ENCODE measurements at places on chromosomes 1 and 21.

DNA sequence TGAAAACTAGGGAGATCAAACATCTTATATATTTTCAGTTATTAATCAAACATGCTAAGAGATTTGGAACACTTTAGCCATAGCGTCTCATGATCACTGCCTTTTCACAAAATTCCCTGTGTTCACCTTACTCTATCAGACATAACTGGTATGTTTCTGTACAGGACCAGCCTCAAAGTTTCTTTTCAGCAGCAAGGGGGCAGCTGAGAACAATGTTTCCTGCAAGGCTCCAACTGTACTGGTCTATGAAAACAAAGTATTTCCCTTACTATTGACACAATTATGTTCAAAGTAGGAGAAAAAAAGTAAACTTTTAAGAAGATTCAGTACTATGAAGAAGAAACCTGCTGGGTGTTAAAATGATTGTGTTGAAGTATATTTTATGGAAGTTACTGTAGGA lies 98.5 kb downstream of the ATF6 start:
- peak; percentile 14 for DNase-seq

DNA sequence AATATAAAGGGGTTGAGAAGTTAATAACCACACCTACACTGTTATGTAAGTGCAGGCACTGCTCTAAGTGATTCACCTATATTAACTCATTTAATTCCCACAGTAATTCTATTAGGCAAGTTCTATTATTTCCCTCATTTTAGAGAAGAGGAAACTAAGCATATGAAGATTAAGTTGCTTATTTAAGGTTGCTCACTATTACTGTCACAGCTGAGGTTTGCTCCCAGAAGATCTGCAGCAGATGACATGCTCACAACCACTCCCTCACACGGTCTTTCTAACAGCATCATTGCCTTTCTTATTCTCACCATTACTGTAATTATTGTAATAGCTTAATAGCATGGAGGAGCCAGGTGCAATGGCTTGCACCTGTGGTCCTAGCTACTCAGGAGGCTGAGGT lies 196.4 kb upstream of the GREM2 start:
- no peak for DNase-seq

DNA sequence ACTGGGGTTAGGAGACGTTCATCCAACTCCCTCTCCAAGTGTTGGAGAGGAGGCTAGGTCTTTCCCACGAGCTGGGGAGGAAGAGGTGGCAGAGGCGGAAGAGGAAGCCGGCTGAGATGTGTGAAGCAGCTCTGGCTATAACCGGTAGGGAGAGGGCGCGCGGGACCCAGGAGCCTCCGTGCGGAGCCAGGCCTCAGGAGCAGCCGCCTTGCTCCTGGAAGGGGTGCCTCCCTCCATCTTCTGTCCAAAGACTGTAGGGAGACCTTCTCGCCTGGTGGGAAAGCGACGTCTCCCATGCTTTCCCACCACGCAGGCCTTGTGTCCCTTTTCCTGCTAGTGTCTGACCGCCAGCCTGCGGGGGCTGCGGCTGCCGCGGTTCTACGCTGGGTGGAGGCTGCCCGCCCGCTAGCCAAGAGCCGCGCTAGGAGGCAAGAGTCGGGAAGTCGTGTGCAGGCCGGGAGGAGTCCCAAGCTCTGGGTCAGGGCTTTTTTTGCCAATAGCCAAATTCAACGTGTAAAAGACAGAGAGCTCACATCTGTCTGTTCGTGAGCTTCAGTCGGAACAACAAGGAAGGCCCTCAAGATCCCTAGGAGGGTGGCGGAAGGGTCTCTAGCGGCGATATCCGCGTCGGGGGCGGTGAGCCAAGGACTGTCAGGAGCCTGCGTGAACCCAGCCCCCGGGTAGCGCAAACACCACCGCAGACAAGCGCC lies 8.4 kb upstream of the NBPF11 start:
- DNase-seq, result no peak

GRCh38 chr1:88943241-88943640 lies 49.2 kb downstream of the KYAT3 start:
- no peak for DNase-seq

- peak; percentile 50 for DNase-seq
These were observed 6.8 kb downstream of the ODF2L start for GRCh38 chr1:86389307-86389706.

DNA sequence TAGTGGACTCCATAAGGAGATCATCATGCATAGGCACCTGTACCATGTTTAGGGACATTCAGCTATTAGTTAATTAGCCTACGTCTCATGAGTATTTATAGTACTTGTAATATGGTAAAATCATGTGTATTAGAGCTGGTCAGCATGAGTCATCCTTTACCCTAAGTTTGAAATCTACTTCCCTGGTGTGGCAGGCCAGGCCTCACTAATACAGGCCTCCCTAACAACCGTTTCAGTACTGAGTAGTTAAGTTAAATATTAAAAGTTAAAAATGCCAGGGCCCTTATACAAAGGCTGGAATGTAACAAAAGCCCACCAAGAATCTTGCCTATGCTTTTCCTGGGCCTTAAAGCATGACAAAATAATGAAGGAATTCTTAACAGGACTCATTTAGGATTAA lies 356.3 kb upstream of the DPYD start:
- DNase-seq, result no peak

DNA sequence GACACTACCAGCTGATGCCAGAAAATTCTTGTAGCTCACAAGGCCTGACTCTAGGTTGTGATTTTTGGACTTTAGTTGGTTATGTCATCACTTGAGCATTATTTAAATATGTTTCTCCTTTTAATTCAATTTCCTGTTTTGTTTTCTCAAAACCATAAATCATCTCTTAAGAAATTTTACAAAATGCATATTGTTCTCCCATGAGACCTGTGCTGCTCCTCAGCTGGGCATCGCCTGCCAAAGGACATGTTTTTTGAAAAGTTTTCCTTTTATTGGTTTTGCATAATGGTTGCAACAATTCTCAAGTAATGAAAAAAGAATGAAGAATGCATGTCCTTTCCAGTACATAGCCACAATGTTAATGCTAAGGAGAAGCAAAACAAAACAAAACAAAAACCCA lies 204.7 kb upstream of the LYPLAL1 start:
- DNase-seq, result no peak
